ENCODE measurements at places on chromosomes 13 and 19.

DNA sequence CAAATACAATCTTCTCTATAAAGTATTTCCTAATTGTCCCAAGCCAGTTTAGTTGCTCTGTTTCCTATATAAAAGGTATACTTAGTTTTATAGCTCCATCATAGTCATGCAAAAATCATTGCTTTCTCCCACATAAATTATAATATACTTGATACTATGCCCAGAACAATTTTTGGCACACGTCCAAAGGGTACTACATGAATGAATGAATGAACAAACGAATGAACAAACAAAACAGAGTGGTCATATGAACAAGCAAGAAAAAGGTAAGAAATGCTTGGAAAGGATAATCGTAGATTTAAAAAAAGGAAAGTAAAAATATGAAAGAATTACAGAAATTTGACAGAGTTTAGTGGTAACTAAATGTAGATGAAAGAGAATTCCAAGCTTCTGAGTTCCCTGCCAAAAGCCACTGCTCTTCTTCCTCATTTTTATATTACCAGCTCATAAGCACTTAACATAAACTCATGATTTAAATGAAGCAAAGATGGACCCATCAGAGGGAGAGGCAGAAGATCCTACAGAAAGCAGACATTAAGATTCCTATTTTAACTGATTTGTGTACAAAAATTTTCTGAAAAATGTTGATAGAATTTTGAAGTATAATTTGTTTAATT, 123.2 kb downstream of the ENOX1 start:
- DNase-seq = peak; percentile 10

DNA sequence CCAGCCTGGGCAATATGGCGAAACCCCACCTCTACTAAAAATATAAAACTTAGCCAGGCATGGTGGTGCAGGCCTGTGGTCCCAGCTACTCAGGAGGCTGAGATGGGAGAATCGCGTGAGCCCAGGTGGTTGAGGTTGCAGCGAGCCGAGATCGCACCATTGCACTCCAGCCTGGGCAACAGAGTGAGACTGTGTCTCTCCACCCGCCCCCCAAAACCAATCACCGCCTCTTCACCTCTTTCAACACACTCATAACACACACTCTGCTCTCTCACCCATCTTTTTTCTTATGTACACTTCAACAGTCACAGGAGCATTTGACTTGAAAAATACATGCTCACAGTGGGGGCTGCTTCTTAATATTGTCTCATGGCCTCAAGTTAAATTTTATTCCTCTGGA, 76.8 kb downstream of the ESD start:
- no peak for DNase-seq

DNA sequence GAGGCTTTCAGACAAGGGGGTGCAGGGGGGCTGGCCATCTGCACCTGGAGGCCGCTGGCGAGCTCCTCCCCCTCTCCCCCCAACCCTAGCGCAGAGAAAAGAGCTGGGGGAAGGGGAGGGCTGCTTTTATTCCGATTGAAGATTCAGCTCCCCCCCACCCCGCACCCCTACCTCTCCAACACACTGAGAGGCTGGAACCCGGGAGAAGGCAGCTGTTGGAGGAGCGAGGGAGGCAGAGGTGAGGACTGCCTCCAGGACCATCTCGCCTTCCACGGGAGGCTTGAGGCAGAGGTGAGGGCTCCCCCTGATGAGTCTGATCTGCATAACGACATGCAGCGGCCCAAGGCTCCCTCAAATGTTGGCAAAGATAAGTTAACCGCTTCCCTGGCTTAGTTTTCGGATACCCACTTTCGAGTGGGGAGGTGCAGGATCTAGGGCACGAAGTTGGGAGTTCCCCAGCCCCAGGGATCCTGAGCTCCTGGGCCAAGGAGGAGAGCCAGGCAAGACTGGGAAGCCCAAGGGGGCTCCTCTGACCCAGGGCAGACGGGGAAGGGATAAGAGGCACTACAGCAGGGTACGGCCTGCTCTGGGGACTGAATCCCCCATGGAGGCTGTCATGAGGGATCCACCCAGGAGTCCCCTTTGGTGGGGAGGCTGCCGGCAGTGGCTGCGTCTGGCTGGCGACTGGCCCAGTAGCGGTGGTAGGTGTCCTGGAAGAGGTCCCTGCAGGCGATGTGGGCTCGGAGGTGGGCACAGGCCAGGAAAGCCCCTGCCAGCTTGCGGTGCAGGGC, 1.2 kb upstream of the NUMBL start:
- no peak for DNase-seq

GRCh38 chr13:26518451-26518959, 39.0 kb upstream of the WASF3 start:
- DNase-seq = no peak

DNA sequence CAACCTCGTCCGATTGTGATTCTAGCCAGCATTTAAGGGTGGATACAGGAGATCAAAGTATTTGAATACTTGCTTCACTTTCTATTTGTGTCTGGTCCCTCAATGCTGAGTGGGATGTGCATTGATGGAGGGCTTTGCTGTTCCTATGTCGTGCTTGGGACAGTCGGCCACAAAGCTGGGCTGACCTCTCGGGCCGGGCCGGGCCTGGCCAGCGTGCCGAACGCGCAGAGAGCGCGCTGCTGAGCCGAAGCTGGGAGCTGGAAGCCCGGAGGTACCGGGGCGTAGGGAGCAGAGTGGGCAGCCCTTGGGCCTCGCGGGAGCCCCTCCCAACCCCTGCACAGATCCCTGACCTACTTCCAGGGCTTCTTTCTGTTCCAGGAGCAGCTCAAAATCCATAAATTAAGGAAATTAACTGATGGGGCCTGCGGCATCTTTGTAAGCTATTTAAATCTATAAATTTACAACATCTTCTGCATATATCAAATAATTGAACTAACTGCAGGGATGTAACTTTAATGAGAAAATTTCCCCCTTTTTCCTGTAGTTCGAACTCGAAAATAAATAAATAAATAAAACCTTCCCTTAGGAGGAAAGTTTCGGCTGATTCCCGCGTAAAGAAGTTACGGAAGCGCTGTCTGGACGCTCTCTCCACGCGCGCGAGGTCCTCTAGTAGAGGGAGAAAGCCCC, 1.8 kb upstream of the KCTD15 start:
- DNase-seq = no peak
